Stimulated activated naive CD8-positive, alpha-beta T cell treated with anti-CD3 and anti-CD28 coated beads, Interleukin-15, amount 100 ng/mL, for 72 hours (primary cell): ENCODE measurements at places on chromosomes 2 and 18.
A peak's percentile ranks its signal among the peaks of the same experiment; 100 is the strongest.

- DNase-seq, result no peak
These were observed 7.9 kb downstream of the DES start for GRCh38 chr2:219426068-219426443.

DNA sequence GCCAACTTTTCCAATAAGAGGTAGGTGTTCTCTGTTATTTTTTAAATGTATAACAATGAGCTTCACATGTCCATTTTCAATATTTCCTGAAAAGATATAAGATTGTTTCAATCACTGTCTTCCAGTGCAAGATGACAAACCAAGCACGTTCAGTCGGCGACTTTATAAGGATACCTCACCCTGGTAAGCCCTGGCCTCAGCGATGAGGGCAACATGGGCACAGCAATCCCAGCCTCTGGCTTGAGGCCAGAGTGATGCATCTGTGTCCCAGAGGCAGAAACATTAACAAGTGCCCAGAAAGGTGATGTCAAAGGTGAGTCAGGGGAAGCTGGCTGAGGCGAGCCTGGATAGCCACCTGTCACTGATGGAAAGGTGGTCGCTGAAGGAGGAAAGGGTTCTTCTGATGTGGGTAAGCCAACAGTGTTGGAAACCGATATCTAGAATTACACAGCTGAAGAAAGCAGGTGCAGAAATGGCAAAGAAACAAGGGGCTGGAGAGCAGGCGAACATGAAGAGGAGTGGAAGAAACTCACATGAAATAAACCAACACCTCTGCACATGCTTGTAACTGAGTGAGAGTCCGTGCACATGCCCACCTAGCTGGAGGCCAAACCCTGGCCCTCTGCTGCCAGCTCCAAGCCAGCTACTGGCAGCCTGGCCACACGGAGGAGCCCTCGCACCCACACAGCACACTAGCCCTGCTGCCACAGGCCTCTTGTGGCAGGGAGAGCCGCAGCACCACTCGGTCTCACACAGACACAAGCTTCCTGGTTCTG lies 65.5 kb downstream of the FBXO15 start:
- peak; percentile 83 for DNase-seq

DNA sequence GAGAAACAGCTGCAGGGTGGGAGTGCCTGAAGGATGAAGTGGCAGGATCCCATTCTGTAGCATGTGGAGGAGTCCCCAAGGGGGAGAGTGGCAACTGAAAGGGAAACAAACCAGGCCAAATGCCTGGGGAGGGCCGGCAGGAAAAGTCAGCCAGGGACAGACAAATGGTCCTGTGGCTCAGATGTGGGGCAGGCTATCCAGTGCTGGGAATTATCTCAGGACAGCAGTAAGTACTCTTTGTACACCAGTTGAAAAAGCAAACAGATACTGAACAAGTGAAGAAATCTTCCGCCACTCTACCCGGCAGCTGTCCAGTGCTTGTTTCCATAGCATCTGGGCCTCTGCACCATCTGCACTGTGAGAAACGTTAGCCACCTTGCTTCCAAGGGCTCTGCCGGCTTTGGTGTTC lies 408.9 kb downstream of the LRATD1 start:
- DNase-seq, result no peak

- no peak for DNase-seq
These were observed 203.6 kb upstream of the GALNT5 start for GRCh38 chr2:157053876-157054275.

GRCh38 chr2:158297606-158298005 lies 158.9 kb downstream of the CCDC148 start:
- DNase-seq, result no peak

DNA sequence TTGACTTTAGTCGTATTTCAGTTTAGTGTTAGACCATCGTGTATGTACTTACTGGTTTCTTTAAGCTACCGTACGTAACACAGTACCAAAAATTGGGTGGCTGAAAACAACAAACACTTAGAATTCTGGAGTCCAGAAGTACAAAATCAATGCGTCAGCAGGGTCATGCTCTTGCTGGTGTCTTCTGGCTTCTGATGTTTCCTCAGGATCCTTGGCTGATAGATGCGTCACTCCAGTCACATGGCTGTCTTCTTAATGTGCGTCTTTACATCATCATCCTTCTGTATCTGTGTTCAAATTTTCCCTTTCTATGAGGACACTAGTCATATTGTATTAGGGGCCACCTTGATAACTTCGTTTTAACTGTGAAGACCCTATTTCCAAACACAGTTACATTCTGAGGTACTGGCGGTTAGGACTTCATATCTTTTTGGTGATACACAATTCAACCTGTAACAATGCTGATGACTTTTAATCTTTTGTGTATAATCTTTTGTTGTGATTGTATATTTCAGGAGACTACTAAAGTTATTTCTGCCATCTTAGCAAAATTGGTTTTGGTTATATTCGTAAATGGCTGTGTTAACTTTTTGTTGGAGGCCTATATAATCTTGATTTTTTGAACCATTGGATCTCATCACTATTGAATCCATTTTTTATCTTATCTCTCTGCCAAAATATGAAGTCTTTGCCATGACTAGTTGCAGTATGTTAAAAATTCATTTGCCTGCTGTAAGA lies 25.4 kb downstream of the ACTR3 start:
- no peak for DNase-seq

- no peak for DNase-seq
These were observed 1014.3 kb upstream of the CDH2 start for GRCh38 chr18:29191263-29191662.

- no peak for DNase-seq
These were observed 550.7 kb downstream of the THSD7B start for GRCh38 chr2:137316075-137316474.

DNA sequence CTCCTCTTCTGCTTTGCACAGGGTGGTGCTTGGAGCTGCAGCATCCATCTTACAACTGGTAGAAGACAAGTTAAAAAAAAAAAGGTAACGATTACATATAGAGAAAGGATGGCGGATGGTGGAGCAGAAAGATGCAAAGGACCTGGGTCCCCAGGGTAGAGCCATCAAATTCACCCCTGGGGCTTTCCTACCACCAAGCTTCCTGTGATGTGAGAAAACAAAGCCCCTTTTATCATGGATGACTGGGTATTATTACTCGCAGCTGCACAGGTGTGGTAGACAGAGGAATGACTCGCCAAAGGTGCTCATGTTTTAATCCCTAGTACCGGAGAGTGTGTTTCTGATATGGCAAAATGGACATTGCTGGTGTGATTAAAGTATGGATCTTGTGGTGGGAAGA lies 1.3 kb upstream of the ACOXL start:
- DNase-seq, result no peak

- DNase-seq, result no peak
These were observed 21.1 kb upstream of the COX7A2L start for GRCh38 chr2:42382144-42382543.

GRCh38 chr18:25819746-25820363 lies 270.6 kb downstream of the SS18 start:
- no peak for DNase-seq

DNA sequence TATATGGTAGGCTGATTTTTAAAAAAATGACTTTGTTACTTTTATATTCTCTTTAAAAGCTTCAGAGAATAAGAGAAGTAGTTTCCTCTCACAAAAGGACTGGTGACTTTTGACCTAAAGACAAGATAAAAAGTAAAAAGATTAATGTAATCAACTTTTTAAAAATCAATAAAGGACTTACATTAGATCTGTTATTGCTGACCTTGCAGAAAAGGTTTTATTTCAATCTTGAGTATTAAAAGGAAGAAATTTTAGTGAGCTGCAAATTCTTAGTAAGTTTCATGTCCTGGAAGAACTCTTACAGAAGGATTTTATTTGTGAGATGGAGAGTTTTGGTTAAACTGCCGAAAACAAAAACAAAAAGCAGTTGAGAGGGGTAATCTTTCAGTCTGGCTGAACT lies 2.2 kb upstream of the GAREM1 start:
- no peak for DNase-seq

DNA sequence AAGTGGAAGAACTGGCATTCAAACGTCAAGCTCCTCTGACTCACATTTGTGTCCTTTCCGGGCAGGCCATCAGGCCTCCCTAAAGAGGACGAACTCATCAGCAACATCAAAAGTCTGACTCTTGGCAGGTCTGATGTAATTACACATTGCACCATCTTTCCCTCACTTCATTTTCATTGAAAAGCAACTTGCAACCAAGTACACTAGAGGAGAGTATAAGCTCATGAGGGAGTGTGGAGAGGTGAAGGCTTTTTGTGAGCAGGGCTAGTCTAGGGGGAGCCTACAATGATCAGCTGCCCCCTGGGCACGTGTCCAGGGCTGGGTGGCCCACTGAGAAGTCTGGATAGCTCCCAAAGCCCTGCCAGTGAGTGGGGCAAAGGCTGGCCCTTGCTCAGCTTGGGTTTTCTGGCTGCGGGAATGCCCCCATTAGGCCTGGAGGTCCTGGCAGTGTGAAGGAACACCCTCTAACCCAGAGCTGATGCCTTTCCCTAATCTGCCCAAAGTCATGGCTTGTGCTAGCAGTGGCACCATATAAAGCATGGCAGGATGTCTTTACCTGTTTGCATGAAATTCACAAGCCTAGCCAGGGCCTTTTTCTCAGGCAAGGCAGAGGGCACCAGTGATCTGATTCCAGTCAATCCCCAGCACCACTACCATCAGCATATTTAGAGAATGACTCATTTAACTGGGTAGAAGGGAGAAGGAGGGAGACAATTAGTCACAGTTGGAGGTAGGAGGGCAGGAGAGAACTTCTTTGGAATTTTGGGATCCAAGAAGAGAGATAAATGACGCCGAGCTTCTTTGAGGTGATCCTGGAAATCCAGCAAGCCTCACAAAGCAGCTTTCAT lies 8.5 kb upstream of the DAW1 start:
- no peak for DNase-seq

DNA sequence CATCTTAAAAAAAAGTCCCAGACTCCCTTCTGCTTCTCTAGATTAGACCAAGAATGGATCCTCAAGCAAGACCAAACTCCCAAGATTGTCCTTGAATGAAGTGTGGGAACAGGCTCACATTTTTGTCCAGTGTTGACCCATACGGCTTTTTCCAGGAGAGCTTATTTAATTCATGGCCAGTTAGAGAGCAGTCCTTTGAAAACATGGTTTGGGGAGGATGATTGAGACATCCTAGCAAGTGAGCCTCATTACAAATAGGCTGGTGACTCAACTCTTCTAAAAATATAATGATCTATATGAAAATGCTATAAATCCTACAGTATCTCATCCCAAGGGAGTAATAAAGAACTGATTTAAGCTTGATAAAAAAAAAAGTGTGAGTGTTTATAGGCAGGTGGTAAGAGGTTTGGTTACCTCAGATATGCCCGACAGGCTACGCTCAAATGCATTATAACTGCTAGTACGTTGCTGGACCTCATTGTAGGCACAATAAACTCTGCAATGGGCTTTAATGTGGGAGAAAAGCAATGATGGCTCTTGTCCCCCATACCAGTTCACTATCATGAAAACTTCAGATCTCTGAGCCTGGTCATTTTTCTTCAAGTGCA lies 17.0 kb downstream of the ANKRD29 start:
- no peak for DNase-seq

DNA sequence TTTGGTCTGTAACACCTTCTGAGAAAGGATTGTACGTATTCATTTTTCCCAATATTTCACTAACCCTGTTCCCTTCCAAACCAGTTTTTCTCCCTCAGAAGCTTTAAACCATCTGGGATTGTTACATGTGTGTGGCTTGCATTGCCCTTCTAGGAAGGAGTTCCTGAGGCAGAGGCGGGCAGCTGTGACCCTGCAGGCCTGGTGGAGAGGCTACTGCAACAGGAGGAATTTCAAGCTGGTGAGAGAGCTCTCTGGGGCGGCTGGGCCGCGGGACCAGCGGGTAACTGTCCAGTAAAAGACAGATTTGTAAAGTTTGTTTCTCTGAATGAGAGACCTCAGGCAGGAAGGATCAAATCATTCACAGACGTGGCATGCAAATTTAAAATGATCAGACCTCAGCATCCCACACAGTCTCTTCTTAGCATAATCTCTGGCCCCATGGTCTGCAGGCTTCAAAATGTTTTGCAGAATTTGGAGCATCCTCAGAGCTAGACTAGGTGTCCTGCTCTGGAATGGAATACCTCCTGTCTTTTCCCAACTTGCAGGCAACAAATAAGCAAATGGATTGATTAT lies 40.2 kb upstream of the GPR17 start:
- no peak for DNase-seq

- DNase-seq, result no peak
These were observed 57.6 kb downstream of the ITGB6 start for GRCh38 chr2:160142472-160142871.

GRCh38 chr18:58344861-58345463 lies 283.9 kb downstream of the ALPK2 start:
- no peak for DNase-seq

DNA sequence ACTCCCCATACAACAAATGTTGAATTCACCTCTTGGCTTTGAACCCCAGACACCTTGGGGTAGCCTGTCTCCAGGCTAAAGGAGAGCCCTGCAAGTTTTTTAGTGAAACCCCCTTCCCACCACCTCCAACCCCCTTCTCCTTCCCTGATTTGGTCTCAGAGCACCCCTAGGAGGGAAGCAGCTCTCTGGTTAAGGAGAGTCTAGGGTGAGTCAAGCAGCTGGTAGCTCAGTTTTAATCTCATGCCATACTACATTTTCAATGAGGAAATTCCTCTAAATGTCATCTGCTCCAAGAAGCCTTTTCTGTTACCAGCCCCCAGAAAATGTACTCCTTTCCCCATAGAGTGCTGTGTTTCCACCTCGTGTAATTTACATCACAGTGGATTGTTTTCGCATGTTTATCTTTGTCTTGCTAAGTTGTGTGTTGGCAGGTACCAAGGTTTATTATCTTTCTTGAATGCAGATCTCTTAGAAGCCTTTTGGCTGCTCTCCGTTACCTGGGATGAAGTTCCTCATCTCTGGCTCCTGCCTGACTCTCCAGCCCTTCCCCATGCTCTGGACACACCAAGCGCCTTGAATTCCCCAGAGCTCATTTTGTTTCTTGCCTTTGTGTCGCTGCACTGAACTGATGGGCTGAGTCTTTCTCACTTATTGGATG lies 82.2 kb downstream of the ASAP2 start:
- no peak for DNase-seq

DNA sequence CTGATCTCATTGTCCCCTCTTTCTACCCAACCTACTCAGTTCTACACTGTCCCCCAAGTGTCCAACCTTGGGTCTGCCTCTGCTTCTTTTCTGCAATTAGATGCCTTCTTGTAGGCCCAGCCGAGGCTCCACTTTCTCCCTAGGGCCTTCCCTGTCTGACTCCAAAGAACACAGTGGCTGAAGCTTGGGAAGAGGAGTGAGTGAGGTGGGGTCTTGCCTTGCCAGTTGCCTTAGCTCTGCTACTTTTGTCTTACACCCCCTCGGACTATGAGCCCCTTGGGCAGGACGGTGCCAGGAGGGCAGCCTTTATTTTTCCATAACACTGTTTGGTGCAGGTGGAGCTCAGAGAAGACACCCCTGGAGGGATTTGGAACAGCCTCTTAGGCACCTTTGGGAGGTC lies 345.1 kb downstream of the CYP26B1 start:
- DNase-seq, result no peak

DNA sequence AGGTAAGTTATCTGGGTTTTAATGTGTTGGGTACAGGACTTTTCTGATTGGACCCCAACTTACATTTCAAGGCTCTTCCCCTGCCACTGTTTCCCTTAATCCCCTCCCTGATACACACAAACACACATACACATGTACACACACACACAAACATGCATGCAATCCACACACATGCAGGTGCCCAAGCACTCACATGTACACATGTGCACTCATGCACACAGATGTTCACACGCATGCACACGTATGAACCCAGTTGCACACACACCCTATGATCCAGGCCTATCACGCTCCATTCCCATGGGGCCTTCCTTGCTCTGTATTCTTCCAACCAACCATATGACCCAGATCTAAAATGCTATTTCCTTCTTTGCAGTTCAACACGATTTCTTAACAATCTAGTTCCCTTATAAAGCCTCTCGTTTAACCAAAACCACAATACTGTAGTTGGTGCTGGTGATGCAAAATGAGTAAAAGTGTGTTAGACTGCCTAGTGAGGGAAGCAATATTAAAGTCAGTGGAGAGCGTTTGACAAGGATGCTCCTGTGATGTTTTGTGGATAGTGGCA lies 11.1 kb downstream of the SERPINB8 start:
- no peak for DNase-seq
